ENCODE measurements at places on chromosomes 3 and 15.
A peak's percentile ranks its signal among the peaks of the same experiment; 100 is the strongest.

DNA sequence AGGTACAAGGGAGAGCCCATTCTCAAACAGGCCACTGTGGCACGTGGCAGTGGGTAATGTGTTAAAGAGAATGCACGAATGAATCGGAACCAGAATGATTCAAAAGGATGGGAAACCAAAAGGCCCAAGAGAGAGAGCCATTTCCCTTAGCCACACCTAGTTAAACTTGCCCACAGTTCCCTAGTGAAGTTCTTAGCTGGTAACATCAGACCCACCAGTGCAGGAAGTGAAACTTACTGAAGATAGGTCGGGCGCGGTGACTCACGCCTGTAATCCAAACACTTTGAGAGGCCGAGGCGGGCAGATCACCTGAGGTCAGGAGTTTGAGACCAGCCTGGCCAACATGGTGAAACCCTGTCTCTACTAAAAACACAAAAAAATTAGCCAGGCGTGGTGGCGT lies 97.1 kb downstream of the MEX3B start:
- DNase-seq = peak; percentile 19

GRCh38 chr3:141412087-141412935 lies 44.0 kb downstream of the ZBTB38 start:
- peak; percentile 72 for DNase-seq

GRCh38 chr3:47961815-47962606 lies 54.2 kb downstream of the MAP4 start:
- DNase-seq = peak; percentile 27

GRCh38 chr3:151845306-151845905 lies 28.0 kb upstream of the SUCNR1 start:
- no peak for DNase-seq

- no peak for DNase-seq
These were observed 4.9 kb upstream of the JMJD7 start for GRCh38 chr15:41822957-41823356.

- no peak for DNase-seq
These were observed 118.5 kb downstream of the MFSD1 start for GRCh38 chr3:158920371-158920770.

- DNase-seq = peak; percentile 68
These were observed 156.0 kb downstream of the CACNA1D start for GRCh38 chr3:53650424-53650823.

Data from activated CD4-positive, alpha-beta T cell treated with anti-CD3 and anti-CD28 coated beads, Interleukin-2, Interleukin-6, amounts not matched to agents 100 ng/mL and 50 ng/mL, durations not matched to agents 16 hours and 8 hours (primary cell).